ENCODE measurements at places on chromosomes 2 and 18.

- DNase-seq: no peak
Observed at GRCh38 chr2:177147834-177148445, 64.7 kb upstream of the HNRNPA3 start.

GRCh38 chr18:35075132-35075531 lies 33.9 kb downstream of the MAPRE2 start:
- no peak for DNase-seq

DNA sequence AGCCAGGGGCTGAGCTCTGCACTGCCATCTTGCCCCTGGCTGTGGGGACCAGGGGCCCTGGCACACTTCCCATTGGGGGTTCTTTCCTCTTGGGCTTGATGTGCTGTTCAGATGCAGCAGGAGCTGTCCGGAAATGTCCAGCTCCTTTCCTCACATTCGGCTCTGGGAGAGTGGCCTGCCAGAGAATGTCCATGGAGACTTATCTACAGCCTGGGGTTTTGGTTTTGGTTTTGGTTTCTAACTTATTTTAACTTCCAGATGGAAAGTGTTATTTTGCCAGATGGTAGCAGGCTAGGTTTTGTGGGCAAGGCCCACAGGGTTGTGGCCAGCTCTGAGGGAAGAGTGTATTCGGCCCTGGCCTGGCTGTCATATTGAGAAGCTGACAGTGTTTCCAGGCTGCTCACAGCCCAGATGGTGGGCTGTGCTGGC lies 177.3 kb downstream of the ANKRD30B start:
- no peak for DNase-seq

GRCh38 chr18:41875094-41875780 lies 79.8 kb upstream of the PIK3C3 start:
- DNase-seq: no peak

DNA sequence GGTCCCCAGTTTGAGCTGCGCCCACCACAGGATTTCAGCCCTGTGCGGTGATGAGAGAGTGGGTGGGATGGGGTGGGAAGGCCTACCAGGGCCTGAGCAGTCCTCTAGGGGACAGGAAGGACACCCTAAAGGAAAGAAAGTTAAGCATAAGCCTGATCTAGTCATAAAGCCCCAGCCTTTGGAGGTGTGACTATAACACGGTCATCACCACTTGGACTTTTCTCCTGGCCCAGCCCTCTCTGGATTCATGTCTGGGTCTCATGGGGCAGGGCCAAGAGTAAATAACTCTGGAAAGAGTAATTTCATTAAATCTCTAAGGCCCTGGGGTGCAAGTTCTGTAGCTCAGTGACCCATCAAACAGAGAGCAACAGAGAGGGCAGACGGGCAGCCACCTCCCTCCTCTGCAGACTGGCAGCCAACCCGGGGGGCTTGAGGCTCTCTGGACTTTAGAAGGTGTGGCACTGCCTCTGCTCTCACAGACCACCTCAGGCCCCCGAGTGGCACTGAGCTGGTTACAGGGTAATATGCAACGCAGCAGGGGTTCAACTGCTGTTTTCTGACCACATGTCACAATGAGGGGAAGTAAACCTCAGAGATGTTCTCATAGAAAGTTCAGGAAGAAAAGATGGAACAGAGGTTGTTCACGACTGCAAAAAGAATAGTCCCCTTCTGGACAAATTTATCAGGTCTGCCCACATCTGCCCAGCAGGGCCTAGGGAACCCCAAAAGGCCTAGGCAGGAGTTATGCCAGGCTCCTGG lies 41.5 kb downstream of the TGFA start:
- no peak for DNase-seq

- no peak for DNase-seq
Observed at GRCh38 chr2:144659731-144660275, 139.9 kb upstream of the ZEB2 start.

DNA sequence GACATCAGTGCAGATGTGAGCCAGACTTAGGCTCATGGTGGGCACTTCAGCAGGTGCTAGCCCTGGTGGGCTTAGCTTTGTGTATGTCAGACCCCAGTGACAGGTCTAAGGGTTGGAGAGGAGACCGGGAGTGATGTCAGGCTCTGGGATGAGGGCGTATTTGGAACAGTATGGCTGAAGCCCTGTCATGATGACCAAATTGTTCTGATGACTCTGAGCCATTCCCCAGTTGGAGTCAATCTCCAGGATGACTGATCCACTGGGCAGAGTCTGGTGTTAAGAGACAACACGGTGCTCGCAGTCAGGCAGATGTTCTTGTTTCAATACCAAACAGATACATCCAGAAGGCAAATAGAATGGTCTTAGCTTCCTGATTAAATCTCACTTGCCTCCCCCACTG lies 241.5 kb downstream of the SOX11 start:
- DNase-seq: no peak

DNA sequence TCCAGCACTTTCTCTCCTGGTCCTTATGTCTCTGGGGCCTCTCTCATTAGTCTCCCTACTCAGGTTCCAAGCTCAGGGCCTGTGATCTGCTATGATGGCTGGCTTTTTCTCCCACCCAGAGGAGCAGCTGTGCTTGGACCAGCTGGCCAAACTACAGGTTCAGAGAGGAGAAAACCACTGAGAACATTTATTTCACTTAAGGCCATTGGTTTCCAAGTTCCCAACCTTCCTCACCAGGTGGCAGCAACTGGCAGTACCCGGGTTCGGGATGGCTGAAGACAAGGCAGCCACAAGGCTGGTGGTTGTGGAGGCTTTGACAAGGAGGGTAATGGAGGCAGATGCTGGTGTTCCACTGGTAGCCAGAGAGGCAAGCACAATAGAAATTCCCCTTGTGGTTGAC lies 29.9 kb upstream of the SELENOI start:
- DNase-seq: no peak

DNA sequence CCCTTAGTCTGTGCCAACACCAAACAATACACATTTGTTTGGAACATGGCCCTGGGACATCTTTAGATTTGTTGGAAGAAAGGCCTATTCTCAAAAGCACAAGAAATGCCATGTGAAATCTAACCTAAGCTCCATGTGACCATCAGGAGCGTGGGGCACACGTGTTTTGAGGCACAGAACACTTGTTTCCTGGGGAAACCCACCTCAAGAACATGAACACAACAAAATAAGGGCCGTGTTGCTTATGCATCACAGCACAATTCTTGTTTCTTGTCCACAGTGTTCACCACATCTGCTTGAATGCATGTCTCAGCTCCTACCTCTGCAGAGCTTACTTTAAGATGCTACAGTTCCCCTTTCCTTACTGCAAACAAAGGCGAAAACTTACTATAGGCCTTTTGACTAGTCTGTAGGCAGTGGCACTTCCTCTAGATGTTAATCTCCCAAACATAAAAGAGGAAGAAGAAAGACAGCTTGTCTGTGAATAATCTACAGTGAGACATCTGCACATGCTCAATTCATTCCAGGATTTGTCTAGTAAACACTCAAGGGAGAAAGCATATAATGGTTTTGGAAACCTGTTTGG lies 165.0 kb downstream of the ANKRD44 start:
- peak; percentile 82 for DNase-seq

DNA sequence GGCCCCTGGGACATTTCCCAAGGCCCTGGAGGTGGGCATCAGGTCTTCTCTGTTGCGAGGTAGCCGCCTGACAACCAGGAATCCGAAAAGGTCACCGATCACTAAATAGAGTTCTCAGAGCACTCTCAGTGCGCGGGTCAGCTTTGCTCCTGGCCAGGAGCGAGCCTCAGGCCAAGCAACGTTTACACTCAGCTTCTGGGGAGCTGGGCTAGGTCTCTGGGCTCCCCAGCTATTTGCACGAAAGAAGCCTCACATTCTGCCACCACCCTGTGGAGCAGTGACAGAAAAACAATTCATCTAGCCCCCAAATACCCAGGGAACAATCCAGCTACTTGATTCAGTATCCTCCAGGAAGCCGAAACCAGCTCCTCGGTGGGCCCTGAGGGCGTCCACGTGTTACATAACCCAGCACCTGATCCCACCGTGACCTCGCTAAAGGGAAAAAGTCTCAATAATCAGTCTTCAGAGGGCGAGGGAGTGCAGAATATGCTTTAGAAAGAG lies 3.3 kb downstream of the SH3BP4 start:
- no peak for DNase-seq

DNA sequence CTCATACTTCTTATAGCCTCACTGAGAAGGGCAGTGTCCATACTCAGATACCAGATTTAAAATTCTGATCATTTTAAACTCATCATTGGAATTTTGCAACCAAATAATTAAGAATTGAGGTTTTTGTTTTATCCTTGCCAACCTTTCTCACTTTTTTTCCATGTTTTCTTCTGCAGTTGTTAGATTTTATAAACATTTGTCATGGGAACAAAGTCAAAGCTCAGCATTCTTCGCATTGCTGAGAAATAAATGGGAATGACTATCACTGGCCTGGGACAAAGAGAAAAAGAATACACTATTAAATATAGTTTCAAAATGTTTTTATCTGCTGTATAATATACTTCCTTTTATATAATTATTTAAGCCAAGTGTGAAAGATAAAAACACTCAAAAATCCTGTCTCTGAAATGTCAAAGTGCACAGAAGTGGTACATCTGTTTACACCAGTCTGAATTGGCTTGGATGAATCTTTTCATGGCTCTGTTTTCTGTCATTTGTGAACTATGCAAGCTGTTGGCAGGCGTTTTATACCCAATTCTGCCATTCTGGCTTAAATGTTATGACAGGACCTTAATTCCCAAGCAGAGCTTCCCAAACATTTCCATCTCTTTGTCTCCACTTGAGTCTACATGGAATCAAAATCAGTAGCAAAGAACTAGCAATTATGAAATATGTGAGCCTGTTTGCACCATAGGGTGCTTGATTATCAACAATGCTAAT lies 249.3 kb upstream of the SYT4 start:
- DNase-seq: no peak

DNA sequence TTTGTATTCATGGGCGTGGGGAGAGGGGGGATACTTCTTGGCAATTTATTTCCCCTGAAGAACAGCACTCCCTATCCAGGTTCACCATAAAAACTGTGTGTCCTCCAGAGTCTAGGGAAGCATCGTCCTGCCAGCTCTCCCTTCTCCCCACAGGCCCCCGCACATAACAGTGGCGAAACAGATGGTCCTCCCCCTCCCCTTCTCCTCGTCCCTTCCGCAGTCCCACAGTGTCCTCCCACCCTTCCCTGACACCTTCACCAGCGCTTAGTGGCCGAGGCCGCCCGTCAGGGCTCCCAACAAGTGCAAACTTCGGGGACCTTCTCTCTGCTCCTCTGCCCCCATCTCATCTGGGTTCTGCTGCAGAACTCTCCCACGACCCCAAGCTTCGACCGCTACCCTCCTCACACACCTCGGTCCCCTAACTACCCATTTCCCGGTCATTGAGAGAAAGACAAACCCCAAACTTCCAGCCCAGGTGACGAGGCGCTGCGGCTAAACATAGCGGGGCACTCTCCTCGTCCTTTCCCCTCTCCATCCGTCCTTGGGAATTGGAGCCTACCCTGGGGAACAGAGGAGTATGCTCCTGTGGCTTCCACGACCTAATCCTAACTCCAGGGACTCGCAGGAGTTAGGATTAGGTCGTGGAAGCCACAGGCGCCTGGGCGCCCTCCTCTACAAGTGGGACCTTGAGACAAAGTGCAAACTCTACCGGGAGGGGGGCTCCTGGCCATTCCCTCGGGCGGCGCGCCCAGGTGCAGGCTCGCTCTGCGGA lies 971 bp downstream of the ZNF385B start:
- DNase-seq: no peak

- DNase-seq: no peak
Observed at GRCh38 chr2:168517816-168518215, 61.7 kb downstream of the CERS6 start.

- peak; percentile 13 for DNase-seq
Observed at GRCh38 chr2:70115646-70116442, 28.6 kb downstream of the PCBP1 start.

DNA sequence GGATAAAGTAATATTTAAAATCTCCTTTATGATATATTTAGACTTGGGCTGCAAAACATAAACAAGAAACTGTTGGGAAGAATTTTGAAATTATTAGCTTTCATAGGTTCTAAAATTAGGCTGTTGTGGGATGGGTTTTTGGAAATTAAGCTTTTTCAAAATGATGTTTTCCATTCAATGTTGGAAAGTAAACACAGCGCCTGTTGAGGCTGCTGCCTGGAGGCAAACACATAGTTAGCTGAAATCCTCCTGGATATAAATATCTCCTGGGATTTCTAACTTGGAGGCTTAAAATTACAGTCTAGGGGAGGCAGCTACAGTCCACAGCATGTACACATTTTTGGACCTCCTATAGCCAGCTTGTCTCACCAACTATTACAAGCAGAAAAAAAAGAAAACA lies 197.3 kb downstream of the DCC start:
- DNase-seq: no peak

DNA sequence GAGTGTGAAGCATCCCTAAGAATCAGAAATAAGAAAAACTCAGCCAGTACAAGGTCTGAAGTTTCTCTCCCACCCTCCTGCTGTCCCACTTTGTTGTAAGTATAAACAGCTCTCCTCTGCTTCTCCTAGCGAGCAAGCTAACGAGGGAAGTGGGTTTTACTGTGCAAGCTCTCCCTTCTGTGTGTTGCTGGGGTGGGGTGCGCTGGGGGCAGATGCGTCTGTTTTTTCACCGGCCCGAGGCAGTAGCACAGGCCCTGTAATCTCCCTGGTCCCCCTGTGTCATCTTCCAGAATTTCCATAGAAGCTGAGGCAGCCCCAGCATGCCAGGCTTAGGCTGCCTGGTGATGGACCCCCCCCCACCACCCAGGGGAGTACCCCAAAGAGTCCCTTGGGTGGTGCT lies 9.4 kb upstream of the CXCR4 start:
- no peak for DNase-seq

- no peak for DNase-seq
Observed at GRCh38 chr18:10320791-10321190, 133.6 kb upstream of the APCDD1 start.

GRCh38 chr2:196718419-196719109 lies 79.0 kb downstream of the CCDC150 start:
- no peak for DNase-seq

DNA sequence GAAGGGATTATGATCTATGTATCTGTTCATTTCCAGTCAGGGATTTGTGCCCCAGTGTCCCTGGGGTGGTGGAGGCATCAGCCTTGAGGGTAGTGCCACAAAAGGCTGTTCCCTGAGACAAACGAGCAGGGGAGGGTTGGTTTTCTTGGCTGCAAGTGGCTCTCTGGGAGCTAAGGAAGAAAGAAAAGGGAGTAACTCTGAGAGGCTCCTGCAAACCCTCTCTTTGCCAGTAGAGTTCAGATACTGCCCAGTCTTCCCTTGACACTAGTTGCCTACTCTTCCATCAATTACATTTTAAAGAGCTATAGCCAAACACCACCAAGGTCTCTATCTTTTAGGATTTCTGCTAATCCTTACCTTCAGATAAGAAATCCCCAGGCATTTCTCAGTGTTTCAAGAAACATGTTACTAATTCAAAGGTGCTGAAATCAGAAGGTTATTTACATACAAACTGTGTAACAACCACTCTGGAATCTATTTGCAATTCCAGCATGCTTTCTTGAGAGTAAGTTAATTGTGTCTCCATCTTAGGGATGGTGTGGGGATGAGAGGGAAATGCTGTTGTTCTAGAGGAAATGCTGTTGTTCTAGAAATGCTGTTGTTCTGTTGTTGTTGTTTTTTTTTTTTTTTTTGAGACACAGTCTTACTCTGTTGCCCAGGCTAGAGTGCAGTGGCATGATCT lies 18.7 kb upstream of the KCTD1 start:
- no peak for DNase-seq

GRCh38 chr18:55866886-55867285 lies 278.9 kb upstream of the TCF4 start:
- no peak for DNase-seq

All from DMS153 (cell line).